NCI-H146 (cell line): ENCODE measurements at places on chromosomes 16 and 17.
A peak's percentile ranks its signal among the peaks of the same experiment; 100 is the strongest.

DNA sequence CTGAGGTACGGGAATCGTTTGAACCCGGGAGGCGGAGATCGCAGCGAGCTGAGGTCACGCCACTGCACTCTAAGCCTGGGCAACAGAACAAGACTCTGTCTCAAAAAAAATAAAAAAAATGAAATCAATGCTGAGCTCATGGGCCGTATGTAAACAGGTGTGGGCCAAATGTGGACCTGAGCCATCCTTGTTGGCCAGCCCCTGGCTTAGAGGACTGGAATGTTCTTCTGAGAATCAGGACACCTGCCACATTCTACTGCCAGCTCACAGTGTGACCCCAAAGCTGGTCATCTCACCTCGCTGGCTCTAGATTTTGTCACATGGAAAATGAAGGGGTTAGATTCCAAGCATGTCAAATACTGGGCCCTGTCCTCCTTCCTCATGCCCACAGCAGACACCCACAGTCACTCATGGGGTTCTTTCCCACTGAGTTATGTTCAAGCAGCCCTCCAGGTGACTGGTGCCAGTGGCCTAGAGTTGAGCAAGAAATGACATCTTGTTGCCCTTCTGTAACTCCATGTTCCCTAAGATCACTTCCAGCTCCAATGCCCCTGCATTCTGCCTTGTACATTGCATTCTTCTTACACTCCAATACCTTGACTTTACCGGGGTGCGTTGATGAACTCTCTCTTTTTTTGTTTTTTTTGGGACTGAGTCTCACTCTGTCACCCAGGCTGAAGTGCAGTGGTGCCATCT is 110.6 kb downstream of the ABCC1 start:
- DNase-seq: no peak

DNA sequence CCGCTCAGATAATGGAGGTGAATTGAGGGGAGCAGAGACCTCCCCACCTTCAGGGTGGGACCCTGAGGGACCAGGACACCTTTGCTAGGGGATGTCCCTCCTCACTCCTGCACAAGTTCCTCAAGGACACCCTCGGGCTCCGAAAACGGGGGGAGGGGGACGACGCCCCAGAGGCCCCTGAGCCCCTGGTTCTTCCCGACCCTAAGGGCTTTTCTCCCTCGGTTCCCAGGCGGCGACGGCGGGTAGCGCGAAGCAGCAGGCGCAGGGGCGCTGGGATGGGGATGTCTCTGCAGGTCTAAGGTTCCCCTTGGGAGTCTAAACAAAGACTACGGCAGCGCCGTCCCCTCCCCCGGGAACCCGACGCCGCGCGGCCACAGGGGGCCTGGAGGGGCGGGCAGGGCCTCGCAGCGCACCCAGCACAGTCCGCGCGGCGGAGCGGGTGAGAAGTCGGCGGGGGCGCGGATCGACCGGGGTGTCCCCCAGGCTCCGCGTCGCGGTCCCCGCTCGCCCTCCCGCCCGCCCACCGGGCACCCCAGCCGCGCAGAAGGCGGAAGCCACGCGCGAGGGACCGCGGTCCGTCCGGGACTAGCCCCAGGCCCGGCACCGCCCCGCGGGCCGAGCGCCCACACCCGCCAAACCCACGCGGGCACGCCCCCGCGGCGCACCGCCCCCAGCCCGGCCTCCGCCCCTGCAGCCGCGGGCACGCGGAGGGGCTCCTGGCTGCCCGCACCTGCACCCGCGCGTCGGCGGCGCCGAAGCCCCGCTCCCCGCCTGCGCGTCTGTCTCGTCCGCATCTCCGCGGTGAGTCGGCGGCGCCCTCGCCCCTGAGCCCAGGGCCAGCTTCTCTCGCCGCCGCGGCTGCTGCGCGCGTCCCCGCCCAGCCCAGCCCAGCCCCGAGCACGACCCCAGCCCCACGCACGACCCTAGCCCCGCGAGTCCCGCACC is 36.7 kb upstream of the NDRG4 start:
- peak; percentile 35 for DNase-seq

- no peak for DNase-seq
Measured at GRCh38 chr17:19384723-19385391, 2.1 kb downstream of the MFAP4 start.

- no peak for DNase-seq
Measured at GRCh38 chr16:67238806-67239470, 8.3 kb downstream of the FHOD1 start.

GRCh38 chr17:15651583-15652110 is 32.1 kb upstream of the FBXW10B start:
- DNase-seq: peak; percentile 82

DNA sequence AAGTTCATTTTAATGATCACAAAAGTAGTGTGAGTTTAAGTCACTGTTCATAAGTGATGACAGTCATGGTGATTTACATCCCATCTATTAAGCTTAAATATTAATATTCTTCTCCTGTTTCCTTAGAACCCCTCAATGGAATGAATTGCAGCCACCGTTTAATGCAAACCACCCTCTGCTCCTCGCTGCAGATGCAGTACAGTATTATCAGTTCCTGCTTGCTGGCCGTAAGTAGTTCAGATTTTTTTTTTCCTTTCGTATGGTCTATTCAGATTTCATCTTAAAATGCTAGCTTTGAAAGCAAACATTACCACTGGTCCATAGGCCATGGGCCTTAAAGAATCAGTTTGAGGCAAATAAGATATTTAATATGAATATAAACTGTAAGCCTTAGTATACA is 359.0 kb upstream of the TBX2 start:
- DNase-seq: no peak

GRCh38 chr17:50234581-50234980 is 33.1 kb upstream of the COL1A1 start:
- DNase-seq: no peak

- no peak for DNase-seq
Measured at GRCh38 chr16:86302421-86303109, 207.8 kb upstream of the FOXF1 start.
